GM12864 (cell line): ENCODE measurements at places on chromosomes 1 and 21.

- DNase-seq, result no peak
Observed at GRCh38 chr1:209652873-209653401, 712 bp upstream of the LAMB3 start.

- no peak for DNase-seq
Observed at GRCh38 chr1:22104094-22104493, 38.8 kb downstream of the WNT4 start.

- DNase-seq, result no peak
Observed at GRCh38 chr21:46078978-46079351, 18.9 kb upstream of the COL6A2 start.

DNA sequence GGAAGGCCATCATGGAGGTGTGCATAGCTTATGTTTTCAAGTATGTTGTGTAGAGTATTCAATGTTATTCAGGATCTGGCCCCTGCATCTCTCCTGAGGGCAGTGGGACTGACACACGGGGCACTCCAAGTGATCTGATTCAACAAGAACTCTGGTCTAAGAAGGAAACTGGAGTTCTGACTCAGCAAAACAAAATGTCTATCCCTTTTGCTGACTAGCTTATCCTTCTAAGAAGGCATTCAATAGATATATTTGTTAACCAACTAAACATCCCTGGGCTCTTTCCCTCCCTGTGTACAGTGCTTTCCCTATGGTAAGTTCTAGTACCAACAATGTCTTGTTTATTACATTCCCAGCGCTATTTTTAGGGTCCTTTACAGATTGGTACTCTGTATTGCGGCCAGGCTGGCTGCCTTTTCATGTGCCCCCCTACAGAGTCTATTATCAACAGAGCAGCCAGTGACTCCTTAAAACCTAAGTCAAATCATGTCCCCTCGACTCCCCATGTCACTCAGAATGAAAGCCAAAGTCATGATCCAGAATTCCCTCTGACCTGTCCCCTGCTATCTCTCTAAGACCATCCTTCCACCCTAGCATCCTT is 304.9 kb downstream of the KCNH1 start:
- no peak for DNase-seq

DNA sequence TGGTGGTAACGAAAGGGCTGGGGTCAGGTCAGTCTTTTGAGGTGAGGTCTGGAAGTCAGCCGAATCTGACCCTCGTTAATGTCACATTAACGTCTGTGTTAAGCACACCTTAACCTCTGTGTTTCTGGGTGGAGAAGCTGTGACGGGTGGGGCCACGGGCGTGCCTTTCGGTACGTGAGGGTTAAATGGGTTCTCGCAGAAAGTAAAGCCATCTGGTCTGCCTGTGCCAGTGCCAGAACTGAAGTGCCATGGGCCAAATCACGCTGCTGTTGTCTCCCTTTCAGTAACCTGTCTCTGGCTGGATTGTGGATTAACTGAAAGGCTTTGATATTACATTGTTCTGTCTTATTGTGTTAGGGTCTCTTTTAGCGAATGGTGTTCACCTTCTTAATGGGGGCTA is 14.4 kb downstream of the URB2 start:
- DNase-seq, result no peak

DNA sequence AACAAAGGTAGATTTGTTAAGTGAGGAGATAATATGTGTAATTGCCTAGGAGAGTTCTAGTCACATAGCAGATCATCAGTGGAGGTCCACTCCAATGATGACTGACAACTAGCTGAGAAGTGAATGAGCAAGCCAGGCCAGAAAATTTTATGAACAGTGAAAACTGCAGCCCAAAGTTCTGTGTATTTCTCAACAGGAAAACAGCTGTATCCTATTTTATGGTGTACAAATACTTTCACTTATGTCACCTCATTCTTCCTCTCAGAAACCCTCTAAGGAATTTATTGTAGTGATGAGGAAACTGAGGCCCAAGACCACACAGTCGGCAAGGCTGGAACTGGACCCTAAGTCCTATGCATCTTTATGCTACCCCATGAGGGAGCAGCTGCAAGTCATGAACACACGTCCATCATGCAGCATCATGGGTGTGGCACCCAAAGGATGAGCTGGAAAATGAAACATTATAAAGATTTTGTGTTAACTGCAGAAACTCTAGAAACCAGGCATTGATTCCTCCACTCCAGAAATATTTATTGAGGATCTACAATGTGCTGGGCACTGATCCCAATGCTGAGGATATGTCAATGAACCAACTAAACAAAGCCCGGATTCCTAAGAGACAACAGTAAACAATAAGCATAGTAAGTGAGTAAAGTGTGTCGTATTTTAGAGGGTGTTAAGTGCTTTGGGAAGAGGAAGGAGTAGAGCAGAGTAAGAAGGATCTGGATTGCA is 99.5 kb upstream of the DUSP10 start:
- no peak for DNase-seq

DNA sequence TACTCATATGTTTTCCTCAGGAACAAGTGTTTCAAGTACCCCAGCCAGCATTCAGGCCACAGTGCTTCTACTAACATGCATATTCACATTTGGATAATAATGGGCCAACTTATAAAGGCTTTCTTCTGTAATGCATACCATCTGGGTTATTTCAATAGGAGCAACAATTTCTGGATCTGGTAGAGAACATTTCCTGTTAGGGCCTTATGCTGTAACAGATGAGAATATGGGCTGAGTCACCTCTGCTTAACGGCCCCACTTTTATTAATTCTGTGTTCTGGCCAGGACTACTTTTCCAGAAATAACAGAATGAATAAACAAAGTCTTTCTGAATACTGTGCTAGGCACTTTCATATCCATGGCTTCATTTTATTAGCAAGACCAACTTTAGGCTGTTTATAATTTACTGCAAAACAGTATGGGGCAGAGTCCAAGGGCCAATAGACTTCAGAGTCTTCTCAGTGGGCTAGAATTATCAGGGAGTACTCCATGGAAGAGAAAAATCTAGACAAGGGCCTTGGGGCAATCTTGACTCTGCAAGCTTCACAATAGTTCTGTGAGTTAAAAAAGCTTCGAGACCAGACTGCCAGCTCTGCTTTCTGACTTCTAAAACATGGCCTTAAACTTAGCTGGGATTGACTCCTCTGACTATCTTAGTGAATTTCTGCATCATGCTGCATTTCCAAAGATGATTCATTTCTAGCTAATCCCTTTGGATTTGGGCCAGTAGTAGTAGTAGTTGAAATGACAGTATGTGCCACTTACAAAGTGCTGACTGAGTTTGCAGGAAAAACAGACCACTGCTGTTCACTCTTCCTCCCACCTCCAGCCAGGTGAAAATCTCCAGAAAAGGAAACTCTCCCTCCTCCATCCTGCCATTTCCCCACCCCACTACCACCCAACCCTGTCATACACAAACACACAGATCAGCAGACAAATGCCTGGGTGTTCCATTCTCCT is 8.2 kb upstream of the SSX2IP start:
- no peak for DNase-seq

DNA sequence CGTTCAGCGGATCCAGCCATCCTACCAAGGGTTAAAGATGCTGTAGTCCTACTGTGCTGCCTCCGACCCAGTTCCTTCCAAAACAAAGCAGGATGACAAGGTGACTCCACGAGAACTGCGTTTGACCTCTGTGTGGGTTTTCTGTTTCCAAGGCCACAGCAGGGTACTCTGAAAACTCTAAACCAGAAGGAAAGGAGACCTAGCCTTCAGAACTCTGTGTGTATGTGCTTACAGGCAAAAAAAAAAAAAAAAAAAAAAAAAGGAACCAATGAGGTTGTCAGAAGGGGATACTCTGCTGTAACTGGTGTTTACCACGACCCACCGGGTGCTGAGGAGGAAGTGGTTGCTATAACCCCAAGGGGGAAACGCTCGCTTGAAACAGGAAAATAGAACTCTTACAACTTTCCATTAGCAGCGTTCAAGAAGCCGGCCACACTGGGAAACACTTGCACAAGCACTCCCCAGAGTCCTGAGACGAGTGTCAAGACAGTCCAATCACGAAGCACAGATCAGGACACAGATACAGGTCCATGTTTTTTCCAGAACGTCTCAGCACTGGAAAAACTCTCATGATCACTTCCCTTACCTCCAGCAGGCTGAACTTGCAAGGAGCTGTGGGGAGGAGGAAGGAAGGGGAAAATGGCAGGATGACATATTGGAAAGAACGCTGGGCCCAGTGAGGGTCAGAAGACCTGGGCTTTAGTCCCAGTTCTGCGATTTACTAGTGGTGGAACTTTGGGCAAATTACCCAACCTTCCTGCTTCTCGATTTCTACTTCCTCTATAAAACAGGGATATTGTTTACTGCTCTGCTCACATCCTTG is 64.0 kb downstream of the ITPKB start:
- DNase-seq, result peak; percentile 90

DNA sequence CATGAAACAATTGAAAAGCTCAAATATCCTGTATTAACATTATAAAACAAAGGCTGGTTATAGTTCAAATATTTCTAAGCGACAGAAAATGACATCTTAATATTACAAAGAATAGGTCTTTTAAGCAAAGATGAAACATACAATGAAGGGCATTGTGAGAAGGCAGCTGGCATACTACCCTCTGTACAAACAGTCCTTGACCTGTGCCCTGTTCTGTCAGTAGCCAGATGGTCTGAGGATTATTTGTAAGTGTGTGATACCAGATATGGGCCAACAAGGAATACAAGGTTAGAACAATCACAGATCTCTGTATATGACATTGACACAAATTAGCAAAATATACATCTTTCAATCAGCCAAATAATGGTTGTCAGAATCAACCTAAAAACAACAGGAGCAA is 1350.4 kb downstream of the AMY1C start:
- no peak for DNase-seq

DNA sequence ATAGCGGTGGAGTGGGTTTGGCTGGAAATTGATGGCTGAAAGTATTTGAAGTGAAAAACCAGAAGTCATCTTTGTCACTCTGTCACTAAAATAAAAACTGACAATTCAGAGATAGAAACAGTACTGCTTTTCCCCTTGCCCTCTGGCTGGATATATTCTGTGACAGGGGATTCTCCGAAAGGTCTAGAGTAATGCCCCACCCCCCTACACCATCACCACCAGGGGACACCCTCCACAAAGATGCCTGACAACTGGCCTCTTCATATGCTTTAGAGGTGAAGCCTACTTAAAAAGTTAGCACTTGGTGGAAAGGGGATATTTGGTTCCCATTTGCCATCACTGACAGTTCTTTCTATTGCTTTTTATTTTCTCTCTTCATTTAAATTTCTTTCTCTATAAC is 73.5 kb downstream of the SGIP1 start:
- DNase-seq, result no peak

GRCh38 chr1:110259770-110260169 is 49.7 kb downstream of the KCNC4 start:
- no peak for DNase-seq

- no peak for DNase-seq
Observed at GRCh38 chr1:156135930-156136871, 17.2 kb upstream of the SEMA4A start.

- no peak for DNase-seq
Observed at GRCh38 chr1:172609528-172609927, 49.4 kb upstream of the FASLG start.

DNA sequence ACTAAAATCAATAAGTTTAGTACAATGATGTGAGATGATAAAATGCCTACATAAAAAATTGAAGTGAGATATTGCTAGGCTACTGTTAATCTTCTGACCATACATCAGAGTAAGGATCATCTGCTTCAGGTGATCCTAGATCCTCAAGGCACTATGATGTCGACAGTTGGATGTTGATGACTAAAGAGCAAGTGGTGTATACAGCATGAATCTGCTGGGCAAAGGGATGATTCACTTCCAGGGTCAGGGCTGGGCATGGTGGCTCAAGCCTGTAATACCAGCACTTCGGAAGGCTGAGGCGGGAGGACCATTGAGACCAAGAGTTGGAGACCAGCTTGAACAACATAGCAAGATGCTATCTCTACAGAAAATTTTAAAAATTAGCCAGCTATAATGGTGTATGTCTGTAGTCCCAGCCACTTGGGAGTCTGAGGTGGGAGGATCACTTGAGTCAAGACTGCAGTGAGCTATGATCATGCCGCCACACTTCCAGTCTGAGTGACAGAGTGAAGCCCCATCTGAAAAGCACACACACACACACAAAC is 24.6 kb downstream of the NUF2 start:
- no peak for DNase-seq

GRCh38 chr1:30692201-30692947 is 31.0 kb downstream of the MATN1 start:
- DNase-seq, result no peak

GRCh38 chr1:5312862-5313261 is 658.5 kb downstream of the AJAP1 start:
- DNase-seq, result no peak

DNA sequence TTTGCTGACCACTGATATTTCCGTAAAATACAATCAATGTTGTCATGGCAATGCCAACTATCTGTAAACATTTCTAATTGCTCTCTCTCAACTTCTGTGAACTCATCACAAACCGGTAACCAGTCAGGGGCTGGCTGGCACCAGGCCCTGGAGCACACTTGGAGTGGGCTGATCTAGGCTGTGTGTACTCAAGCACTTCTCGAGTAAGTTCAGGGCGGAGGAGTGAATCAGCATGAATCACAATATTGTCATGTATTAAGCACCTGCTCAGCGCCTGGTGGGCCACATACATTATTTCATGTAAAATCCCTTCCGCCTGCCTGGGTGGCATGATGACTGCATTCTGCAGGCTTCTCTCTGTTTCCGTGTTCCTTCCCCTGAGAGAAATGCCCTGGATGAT is 212.4 kb downstream of the FOXD2 start:
- DNase-seq, result no peak

- no peak for DNase-seq
Observed at GRCh38 chr1:42420911-42421585, 34.8 kb downstream of the ZMYND12 start.

DNA sequence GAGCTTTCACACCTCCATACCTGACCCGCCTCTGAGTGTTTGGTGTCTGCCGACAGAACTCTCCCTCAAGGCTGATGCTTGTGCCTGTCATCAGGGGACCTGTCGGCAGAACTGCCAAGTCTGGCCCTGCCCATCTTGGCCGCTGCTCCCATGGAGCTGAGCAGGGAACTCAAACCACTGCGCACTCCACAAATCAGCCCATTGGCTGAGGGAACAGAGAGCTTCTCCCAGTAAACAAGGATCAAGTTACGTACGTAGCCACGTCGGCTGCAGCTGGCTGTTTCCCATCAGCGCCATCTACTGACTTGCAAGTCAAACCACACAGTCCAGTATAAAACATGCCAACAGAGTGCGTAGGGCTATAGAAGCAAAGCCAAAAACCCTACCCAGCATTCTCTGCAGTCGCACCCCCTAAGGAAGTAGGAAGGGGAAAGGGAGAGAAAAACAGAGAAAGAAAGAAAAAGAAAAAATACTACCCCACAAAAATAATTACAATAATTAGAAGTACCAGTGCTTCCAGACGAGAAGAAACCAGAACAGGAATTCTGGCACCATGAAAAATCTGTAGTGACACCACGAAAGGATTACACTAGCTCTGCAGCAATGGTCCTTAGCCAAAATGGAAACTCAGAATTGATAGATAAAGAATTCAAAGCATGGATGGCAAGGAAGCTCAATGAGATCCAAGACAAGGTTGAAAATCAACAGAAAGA is 13.1 kb downstream of the KRTAP13-1 start:
- no peak for DNase-seq
